ENCODE measurements at places on chromosomes 3 and 15. TPM values are rescaled to one million over a fixed set of nuclear protein-coding genes. Genes with fewer than 3 reads are reported as not detected.

DNA sequence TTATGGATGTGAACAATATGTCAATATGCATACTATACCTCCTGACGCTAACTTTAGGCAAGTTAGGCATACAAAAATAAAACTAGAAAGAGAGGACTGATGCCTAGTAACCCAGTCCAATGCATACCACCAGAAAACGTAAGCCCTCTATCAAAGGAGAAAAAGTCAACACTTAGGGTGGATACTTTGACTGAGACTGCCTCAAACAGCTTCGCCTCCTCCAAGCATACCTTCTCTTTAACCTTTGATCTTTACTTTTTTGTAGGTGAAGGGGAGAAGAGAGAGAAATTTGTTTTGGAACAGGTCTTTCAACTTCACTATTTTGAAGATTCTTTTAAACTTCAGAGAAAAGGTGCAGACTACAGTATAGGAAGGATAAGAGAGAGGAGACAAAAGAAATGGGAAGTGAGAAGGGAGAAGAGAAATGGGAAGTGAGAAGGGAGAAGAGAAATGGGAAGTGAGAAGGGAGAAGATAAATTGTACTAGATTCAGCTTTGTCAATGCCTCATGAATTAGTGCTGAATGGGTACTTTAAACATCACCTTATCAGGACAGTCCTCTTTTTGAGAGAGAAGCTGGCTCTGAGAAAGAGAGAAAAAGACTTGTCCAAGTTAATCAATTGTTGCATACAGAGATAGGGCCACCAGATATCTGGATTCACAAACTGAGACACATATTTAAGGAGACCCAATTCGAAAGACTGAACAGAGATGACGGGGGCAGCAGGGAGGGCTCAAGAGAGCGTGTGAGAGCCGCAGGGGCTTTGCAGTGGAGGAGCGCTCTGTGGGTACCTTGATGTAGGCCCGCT lies 1.0 kb downstream of the P3H2 start:
- peak overlapping the region; percentile 70 for H3K4me3 ChIP-seq
- H3K27me3 ChIP-seq = peaks cover 17% of the 10 kb centered on the region
- DNase-seq = no peak
- no peaks in the 10 kb centered on the region for H3K4me1 ChIP-seq
- no peak overlapping the region for H3K27ac ChIP-seq
- H3K36me3 ChIP-seq = no peaks in the 10 kb centered on the region

GRCh38 chr15:49331951-49332350 lies 91.1 kb upstream of the FGF7 start:
- no peaks in the 10 kb centered on the region for H3K4me1 ChIP-seq
- H3K27ac ChIP-seq = no peak overlapping the region
- peaks cover 4% of the 10 kb centered on the region for H3K36me3 ChIP-seq
- no peak overlapping the region for H3K4me3 ChIP-seq
- H3K27me3 ChIP-seq = no peaks in the 10 kb centered on the region

DNA sequence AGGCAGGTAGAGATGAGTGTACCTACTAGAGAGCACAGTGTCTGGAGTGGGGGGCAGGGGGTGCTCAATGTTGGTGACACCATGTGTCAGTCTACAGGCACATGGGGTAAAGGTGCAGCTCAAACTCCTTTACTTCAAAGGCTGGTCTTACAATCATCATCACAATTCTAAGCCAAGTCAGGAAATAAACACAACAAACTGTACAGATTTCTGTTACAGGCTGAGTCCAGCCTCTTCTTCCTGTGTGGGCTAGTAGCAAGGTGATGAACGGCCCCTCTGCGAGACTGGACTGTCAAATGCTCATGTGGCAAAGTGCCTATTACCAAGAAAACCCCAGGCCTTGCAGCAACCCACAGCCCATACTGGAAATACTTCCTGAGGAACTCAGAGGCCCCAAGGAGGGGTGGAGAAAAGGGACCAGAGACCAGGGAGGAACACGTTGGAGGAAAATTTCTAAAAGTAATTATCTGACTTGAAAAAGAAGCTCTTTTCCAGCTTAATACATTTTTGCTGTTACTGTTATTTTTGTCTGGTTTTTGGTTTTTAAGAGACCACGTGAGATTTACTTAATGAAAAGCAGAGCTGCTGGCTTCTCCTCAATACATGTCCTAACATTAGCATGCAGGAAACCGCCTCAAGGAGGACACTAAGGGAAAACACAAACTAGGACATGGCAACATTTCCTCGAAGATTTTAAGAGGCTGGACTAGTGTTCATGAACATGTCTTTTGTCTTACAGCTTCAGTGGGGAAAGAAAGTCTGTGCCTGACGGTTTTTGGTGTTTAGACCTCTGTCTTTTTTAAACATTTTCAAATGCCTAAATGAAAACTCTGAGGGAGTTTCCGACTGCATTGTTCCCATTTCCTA lies 29.5 kb downstream of the TBC1D2B start:
- DNase-seq = no peak
- peaks cover 11% of the 10 kb centered on the region for H3K36me3 ChIP-seq
- no peak overlapping the region for H3K27ac ChIP-seq

DNA sequence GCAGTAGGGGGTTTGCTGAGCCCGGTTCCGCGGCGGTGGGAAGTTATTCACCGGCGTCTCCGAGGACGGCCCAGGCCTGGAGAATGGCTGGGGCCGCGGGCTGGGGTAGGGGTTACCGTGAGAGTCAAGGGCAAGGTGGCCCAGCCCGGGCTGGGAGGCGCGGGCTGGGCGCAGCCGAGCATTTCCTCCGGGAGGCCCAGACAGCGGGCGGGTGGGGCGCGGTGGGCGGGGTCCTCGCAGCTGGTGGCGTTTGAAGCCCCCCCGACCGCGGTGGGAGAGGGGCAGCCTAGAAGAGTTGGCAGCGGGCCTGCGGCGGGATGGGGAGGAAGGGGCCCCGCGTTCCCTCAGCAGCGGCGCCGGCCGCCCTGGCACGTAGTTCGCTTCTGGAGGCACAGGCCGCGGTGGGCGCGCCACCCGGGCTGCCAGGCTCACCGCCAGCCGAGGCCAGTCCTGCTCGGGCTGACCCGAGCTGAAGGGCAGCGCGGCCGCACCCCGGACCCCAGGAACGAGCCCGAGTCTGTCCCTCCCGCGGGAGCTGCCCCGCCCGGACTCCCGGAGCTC lies 960 bp upstream of the KLF13 start:
- no peaks in the 10 kb centered on the region for H3K36me3 ChIP-seq
- peaks cover 41% of the 10 kb centered on the region for H3K4me1 ChIP-seq
- H3K27ac ChIP-seq = peak overlapping the region; percentile 82

Gene FANCD2OS
- total RNA-seq = not detected

DNA sequence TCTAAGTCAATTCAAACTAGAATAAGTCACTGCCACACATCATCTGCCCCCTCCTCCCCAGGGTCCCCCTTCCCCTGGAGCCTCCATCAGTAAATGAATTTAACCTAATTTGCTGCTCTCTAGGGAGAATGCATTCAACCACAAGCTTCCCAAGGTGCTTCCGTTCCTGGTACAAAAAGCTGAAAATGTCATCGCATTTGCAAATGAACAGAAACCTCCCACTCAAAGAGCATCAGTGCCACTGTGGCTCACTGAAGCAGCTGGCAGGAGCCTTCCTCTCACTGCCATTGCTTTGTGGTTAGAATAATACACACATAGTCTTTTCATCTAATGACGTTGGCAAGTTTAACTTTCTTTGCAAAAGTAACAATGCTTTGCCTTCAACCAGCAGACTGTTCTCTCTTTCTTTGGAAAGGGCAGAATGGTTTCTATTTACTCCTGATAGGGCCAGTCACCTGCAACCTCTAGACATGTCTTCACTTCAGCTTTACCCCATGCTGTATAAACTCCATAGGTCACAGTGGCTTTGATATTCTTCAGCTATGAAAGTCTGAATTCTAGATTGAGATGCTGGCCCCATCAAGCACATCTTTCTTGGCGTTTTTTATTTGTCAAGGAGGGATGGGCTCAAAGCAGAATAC lies 238.1 kb downstream of the CPNE4 start:
- no peak overlapping the region for H3K4me3 ChIP-seq
- no peak for DNase-seq
- H3K4me1 ChIP-seq = no peaks in the 10 kb centered on the region
- H3K36me3 ChIP-seq = no peaks in the 10 kb centered on the region

- DNase-seq = peak; percentile 26
- no peaks in the 10 kb centered on the region for H3K4me1 ChIP-seq
- no peaks in the 10 kb centered on the region for H3K27me3 ChIP-seq
- H3K27ac ChIP-seq = no peak overlapping the region
- H3K4me3 ChIP-seq = no peak overlapping the region
- H3K36me3 ChIP-seq = no peaks in the 10 kb centered on the region
Measured at GRCh38 chr3:74789111-74789510, 174.7 kb upstream of the CNTN3 start.

Gene IP6K1
- total RNA-seq = 17.7 TPM

- H3K27ac ChIP-seq = no peak overlapping the region
- no peaks in the 10 kb centered on the region for H3K36me3 ChIP-seq
- no peak overlapping the region for H3K4me3 ChIP-seq
Measured at GRCh38 chr15:35533130-35534110, 12.5 kb downstream of the DPH6 start.

DNA sequence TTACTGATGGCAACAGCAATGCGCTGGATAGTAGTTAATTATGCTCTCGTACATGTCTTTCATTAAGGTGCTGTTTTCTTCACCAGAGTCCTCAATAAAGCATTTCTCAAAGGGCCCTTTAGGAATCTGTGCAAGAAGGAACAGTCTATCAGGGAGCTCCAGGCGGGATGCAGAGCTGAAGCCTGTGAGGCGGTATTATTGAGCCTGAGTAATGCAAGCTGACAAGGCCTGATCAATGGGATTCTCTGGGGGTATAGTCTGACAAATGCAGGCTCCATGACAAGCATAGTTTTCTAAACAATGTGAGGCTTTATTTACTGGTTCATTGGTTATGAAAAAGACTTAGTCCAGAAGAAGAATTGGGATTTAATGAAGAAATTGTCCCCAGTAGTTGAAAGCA lies 530.9 kb upstream of the CBLB start:
- no peak for DNase-seq
- H3K4me1 ChIP-seq = no peaks in the 10 kb centered on the region
- no peak overlapping the region for H3K4me3 ChIP-seq
- H3K27ac ChIP-seq = no peak overlapping the region

- H3K27ac ChIP-seq = no peak overlapping the region
- no peaks in the 10 kb centered on the region for H3K36me3 ChIP-seq
- H3K4me3 ChIP-seq = no peak overlapping the region
- H3K4me1 ChIP-seq = peaks cover 13% of the 10 kb centered on the region
- peaks cover 1% of the 10 kb centered on the region for H3K27me3 ChIP-seq
Measured at GRCh38 chr15:100758555-100758954, 121.1 kb upstream of the ALDH1A3 start.

Gene SH3GL3
- total RNA-seq = not detected

GRCh38 chr15:31552482-31553099 lies 226.0 kb downstream of the KLF13 start:
- no peak overlapping the region for H3K4me3 ChIP-seq
- H3K27me3 ChIP-seq = peaks cover 25% of the 10 kb centered on the region
- no peak overlapping the region for H3K27ac ChIP-seq

Gene XPC
- total RNA-seq = 24.1 TPM

GRCh38 chr15:73046073-73046472 lies 6.2 kb upstream of the NEO1 start:
- peaks cover 5% of the 10 kb centered on the region for H3K4me1 ChIP-seq
- no peak for DNase-seq
- H3K4me3 ChIP-seq = no peak overlapping the region
- H3K36me3 ChIP-seq = no peaks in the 10 kb centered on the region
- H3K27ac ChIP-seq = no peak overlapping the region

Gene LRIG1
- 16.3 TPM for total RNA-seq

DNA sequence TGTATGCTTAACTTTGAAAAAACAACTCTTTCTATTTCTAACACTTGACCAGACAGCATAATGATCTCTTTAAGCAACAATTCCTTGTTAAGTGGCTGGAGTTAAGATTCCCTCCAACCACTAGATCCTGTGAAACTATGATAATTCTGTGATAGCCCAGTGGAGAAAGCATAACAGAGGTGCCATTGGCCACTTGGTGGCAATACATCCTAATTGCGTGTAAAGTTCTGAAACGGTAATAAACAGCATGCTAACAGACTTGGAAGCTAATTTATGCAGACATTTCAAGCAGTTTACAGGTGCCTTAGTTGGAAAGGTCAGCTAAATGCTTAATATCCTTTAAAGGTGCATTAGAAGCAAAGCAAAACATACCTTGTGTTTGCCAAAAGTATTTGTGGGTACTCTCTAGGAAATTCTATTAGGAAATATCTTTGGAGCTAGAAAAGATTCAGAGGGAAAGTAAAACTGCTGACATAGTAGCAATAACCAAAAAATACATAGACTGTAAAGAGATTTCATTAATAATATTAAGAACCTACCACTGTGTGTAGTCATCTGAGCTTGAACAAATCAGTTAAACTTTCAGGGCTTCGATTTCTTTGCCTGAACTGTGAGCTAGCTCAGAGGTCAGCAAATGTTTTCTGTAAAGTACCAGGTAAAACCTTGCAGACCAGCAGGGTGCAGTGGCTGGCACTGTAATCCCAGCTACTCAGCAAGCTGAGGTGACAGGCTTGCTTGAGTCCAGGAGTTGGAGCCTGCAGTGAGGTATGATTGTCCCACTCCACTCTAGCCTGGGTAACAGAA lies 19.0 kb upstream of the CSTA start:
- no peaks in the 10 kb centered on the region for H3K36me3 ChIP-seq
- H3K27ac ChIP-seq = peak overlapping the region; percentile 8
- H3K27me3 ChIP-seq = no peaks in the 10 kb centered on the region
- peaks cover 31% of the 10 kb centered on the region for H3K4me1 ChIP-seq
- H3K4me3 ChIP-seq = peak overlapping the region; percentile 28

Gene UBAP1L
- total RNA-seq = 0.13 TPM

- H3K27me3 ChIP-seq = no peaks in the 10 kb centered on the region
- H3K4me3 ChIP-seq = no peak overlapping the region
- peak; percentile 58 for DNase-seq
- H3K4me1 ChIP-seq = peaks cover 90% of the 10 kb centered on the region
- H3K36me3 ChIP-seq = no peaks in the 10 kb centered on the region
Measured at GRCh38 chr3:58205981-58206380, 4.8 kb downstream of the DNASE1L3 start.

- peaks cover 44% of the 10 kb centered on the region for H3K4me1 ChIP-seq
- H3K36me3 ChIP-seq = no peaks in the 10 kb centered on the region
- peak overlapping the region; percentile 73 for H3K4me3 ChIP-seq
- peak overlapping the region; percentile 52 for H3K27ac ChIP-seq
- peak; percentile 81 for DNase-seq
Measured at GRCh38 chr3:12992629-12993516, 80.4 kb downstream of the IQSEC1 start.

Gene PLSCR2
- not detected for total RNA-seq

- H3K4me3 ChIP-seq = peak overlapping the region; percentile 92
- DNase-seq = no peak
- no peaks in the 10 kb centered on the region for H3K36me3 ChIP-seq
- H3K27me3 ChIP-seq = no peaks in the 10 kb centered on the region
- H3K27ac ChIP-seq = peak overlapping the region; percentile 93
Measured at GRCh38 chr3:12662593-12663400, 1.1 kb downstream of the RAF1 start.

GRCh38 chr15:31031471-31032067 lies 40.1 kb upstream of the MTMR10 start:
- no peak overlapping the region for H3K27ac ChIP-seq
- no peaks in the 10 kb centered on the region for H3K27me3 ChIP-seq
- H3K36me3 ChIP-seq = no peaks in the 10 kb centered on the region
- DNase-seq = no peak

Gene LMOD3
- not detected for total RNA-seq

Gene HGD
- total RNA-seq = 265 TPM

GRCh38 chr15:27399241-27399640 lies 428.3 kb downstream of the GABRG3 start:
- H3K36me3 ChIP-seq = no peaks in the 10 kb centered on the region
- no peak overlapping the region for H3K27ac ChIP-seq
- no peaks in the 10 kb centered on the region for H3K27me3 ChIP-seq

All from HepG2 (cell line).